Thymus (tissue), 14 donors: ENCODE measurements at places on chromosomes 3 and 15. TPM values are rescaled to one million over a fixed set of nuclear protein-coding genes. Genes with fewer than 3 reads are reported as not detected.

- no peaks in the 10 kb centered on the region for H3K27me3 ChIP-seq
- DNase-seq, result no peak
- H3K36me3 ChIP-seq, result no peaks in the 10 kb centered on the region
Measured at GRCh38 chr3:66177026-66177425, 43.8 kb upstream of the SLC25A26 start.

The IMPG2 gene
- total RNA-seq, result 0.52 TPM

The CACNA2D3 gene
- total RNA-seq, result 1.8 TPM

The SPCS1 gene
- total RNA-seq, result 71.0 TPM

- no peak for DNase-seq
- H3K4me1 ChIP-seq, result no peaks in the 10 kb centered on the region
- no peak overlapping the region for H3K4me3 ChIP-seq
- no peaks in the 10 kb centered on the region for H3K36me3 ChIP-seq
- H3K27me3 ChIP-seq, result no peaks in the 10 kb centered on the region
- no peak overlapping the region for H3K27ac ChIP-seq
Measured at GRCh38 chr15:35514759-35515158, 31.2 kb downstream of the DPH6 start.

GRCh38 chr3:56022619-56023018 lies 445.6 kb downstream of the ERC2 start:
- no peaks in the 10 kb centered on the region for H3K4me1 ChIP-seq
- no peaks in the 10 kb centered on the region for H3K27me3 ChIP-seq
- DNase-seq, result no peak
- H3K4me3 ChIP-seq, result no peak overlapping the region
- H3K36me3 ChIP-seq, result no peaks in the 10 kb centered on the region

GRCh38 chr15:101332061-101332467 lies 37.0 kb upstream of the SNRPA1 start:
- H3K27me3 ChIP-seq, result no peaks in the 10 kb centered on the region
- H3K4me3 ChIP-seq, result no peak overlapping the region
- H3K4me1 ChIP-seq, result no peaks in the 10 kb centered on the region
- H3K36me3 ChIP-seq, result no peaks in the 10 kb centered on the region

DNA sequence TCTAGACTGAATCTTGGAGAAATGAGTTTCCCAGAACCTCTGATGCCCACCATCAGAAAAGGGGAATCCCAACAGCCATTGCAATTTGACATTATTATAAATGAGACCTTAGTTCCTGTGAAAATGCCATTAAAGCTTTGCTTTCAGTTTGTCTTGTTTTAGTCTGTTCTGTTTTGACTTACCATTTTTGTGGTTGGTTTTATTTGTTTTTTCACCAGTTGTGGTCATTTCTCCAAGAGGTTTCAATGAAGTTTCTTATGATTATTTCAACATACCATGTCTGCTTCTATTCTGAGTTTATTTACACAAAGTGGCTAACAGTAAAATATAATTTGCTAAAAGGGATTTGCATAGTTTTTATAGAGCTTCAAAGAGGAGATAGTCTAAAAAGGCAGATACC lies 175.0 kb upstream of the MCTP2 start:
- H3K4me1 ChIP-seq, result no peaks in the 10 kb centered on the region
- DNase-seq, result no peak
- no peaks in the 10 kb centered on the region for H3K36me3 ChIP-seq
- no peak overlapping the region for H3K27ac ChIP-seq

DNA sequence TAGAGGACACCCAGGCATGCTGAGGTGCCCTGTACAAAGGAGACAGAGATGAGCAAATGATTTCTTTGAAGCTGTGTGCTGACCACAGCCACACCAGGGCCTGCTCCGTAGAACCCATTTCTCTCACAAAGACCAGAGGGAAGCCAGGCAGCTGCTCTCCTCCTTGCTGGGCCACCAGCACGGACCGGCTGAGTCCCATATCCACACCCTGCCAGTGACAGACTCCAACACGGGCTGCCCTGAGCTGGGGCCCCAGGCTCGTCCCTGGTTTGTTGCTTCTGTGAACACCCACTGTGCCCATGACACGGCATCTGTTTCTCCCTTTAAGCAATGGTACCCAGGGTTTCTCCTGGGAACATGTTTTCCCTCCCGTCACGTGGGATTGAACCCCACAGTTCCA lies 284.5 kb downstream of the ADAMTS17 start:
- no peaks in the 10 kb centered on the region for H3K27me3 ChIP-seq
- no peak overlapping the region for H3K4me3 ChIP-seq
- peaks cover 3% of the 10 kb centered on the region for H3K4me1 ChIP-seq
- H3K27ac ChIP-seq, result no peak overlapping the region
- no peak for DNase-seq
- no peaks in the 10 kb centered on the region for H3K36me3 ChIP-seq

DNA sequence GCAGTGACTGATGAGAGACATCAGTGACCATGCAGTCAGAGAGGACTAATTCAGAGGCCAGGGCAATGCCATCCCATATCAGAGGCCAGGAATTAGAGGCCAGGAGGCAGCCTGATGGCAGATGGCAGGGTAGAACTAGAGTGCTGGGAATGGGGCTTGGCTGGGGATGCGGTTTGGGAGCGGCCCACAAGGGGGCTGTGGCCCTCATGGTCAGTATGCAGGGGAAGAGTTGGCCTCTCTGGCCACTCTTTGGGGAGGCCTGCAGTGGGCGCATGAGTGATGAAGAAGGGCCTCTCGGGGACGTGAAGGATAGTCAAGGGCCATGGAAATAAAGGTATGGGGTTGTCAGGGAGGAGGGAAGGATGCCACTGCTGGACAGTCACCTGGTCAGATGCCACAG lies 101.7 kb downstream of the EEFSEC start:
- H3K27me3 ChIP-seq, result no peaks in the 10 kb centered on the region
- H3K4me3 ChIP-seq, result no peak overlapping the region
- no peak overlapping the region for H3K27ac ChIP-seq
- no peaks in the 10 kb centered on the region for H3K36me3 ChIP-seq

The MCTP2 gene
- 9.3 TPM for total RNA-seq

DNA sequence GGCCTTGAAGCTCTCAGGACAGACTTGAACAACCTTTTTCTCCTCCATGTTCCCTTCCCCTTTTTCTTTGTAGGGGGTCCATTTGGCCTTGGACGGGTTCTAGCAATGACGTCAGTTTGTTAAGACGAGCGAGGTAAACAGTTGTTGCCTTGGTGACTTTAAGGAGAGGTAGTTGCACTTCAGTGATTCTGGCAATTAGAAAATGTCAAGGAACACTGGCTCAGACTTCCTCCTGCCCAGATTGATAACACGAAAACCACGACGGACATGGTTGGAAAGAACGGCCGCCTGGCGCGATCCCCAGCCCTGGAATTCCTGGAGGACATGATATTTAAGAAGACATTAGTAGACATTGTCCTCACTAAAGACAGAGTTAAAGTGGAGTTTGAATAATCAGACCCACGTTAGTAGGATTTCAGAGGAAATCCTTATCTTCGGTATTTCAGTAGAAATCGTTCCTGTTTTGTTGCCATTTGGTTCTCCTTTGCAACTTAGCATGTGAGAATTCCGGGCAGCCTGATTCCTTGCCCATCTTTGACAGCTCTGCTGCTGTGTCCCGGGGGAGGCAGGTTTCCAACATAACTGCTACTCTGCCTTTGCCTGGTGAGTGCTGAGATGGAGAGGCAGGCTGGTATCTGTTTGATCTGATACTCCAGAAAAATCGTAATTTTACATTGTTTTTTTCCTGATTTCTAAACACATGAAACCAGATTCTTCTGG lies 87.3 kb downstream of the ST6GAL1 start:
- H3K36me3 ChIP-seq, result no peaks in the 10 kb centered on the region
- no peak for DNase-seq
- H3K27me3 ChIP-seq, result no peaks in the 10 kb centered on the region

The CSPG4 gene
- total RNA-seq, result 1.5 TPM

DNA sequence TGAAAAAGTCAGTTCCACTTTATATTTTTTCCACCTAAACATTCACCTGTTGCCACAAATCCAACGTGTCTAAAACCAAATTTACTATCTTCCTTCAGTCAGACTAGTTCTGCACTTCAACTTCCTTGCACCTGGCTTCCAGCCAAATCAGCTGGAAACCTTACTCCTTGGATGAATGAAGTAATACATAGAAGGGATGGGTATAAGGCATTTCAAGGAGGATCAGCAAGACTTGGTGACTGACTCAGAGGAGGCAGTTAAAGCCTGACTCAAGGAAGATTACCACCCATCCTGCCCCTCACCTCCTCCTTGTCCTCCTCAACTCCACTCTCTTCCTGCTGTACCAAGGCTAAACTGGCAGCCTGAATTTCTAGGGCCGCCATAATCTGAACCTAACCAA lies 37.1 kb downstream of the QTRT2 start:
- H3K4me1 ChIP-seq, result no peaks in the 10 kb centered on the region
- H3K27ac ChIP-seq, result no peak overlapping the region
- no peaks in the 10 kb centered on the region for H3K36me3 ChIP-seq
- H3K27me3 ChIP-seq, result no peaks in the 10 kb centered on the region

GRCh38 chr3:58623961-58624360 lies 42.6 kb downstream of the FAM3D start:
- H3K27me3 ChIP-seq, result no peaks in the 10 kb centered on the region
- H3K4me1 ChIP-seq, result peaks cover under 1% of the 10 kb centered on the region
- no peaks in the 10 kb centered on the region for H3K36me3 ChIP-seq
- DNase-seq, result no peak
- no peak overlapping the region for H3K27ac ChIP-seq
- no peak overlapping the region for H3K4me3 ChIP-seq

- no peak for DNase-seq
- no peaks in the 10 kb centered on the region for H3K36me3 ChIP-seq
- H3K4me3 ChIP-seq, result no peak overlapping the region
- no peaks in the 10 kb centered on the region for H3K4me1 ChIP-seq
- H3K27ac ChIP-seq, result no peak overlapping the region
Measured at GRCh38 chr3:127354761-127355160, 66.9 kb upstream of the PRR20G start.

DNA sequence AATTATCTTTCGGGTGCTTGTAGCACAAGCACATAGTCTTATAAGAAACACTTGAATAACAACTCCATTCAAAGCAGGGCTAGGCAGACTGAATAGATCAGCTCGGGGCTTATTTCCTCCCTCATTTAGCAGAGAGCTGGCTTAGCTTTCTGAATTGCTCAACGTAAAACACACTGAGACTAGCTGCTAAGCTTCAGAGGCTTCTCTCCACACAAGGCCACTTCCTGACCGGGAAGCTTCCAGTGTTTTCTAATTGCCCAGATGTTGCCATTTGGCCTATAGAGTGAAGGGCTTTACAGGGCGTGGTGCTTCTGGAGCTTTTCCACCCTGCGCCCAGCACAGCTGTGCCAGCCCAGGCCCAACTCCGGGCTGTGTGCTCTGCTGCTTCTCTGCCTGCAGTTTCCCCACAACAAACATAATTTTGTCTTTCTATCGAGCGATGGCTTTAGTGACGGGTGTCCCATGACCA lies 16.6 kb downstream of the FAM240A start:
- peaks cover 23% of the 10 kb centered on the region for H3K4me1 ChIP-seq
- H3K4me3 ChIP-seq, result no peak overlapping the region
- H3K27me3 ChIP-seq, result no peaks in the 10 kb centered on the region
- no peaks in the 10 kb centered on the region for H3K36me3 ChIP-seq
- DNase-seq, result no peak
- peak overlapping the region; percentile 72 for H3K27ac ChIP-seq

The KCNAB1 gene
- 1.0 TPM for total RNA-seq

GRCh38 chr3:52856666-52857065 lies 21.8 kb upstream of the MUSTN1 start:
- H3K36me3 ChIP-seq, result peaks cover 51% of the 10 kb centered on the region
- no peak overlapping the region for H3K4me3 ChIP-seq
- no peak overlapping the region for H3K27ac ChIP-seq
- DNase-seq, result no peak
